ENCODE measurements at places on chromosomes 11 and 22.

DNA sequence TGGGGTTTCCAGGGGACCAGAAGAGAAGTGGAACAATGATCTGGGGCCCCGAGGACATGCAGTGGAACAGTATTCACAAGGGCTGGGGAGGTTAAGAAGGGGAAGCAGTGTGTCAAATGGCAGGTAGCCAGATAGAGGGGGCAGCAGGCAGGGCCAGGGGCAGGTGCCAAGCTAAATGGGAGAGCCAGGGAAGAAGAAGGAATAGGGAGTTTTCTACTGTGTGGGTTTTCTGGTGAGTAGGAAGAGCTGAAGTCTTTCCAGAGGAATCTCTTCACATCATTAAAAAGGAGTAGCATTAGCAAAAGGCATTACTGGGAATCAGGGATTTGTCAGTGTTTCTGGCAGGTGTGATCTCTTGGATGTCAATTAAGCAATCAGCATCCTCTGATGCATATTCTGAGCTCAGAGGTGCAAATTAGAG, 55.8 kb downstream of the IRAG1 start:
- DNase-seq: no peak

- DNase-seq: peak; percentile 40
These were observed 1.1 kb upstream of the PITPNB start for GRCh38 chr22:27919942-27920755.

DNA sequence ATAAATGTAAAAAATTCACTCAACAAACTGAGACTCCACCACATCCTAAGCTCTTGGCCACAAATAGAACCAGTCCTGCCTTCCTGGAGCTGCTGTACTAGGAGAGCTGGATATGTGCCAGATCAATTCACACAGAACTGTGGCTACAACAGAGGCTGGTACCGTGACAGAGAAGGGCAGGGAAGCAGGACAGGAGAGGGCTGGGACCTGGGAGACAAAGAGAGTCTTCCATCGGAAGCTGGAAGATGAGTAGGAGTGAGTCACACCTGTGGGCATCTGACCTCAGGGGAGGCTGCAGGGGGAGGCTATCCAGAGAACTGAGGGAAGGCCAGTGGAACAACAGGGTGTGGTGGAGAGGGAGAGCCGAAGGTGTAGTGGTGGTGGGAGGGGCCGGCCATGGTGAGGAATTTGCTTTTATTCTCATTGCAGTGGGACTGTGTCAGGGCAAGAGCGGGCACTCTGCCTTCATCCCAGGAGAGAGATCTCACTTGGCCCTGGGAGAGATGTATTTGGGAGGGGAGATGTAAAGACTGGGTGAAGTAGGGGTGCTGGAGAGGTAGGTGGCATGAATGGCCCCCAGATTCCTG, 1.9 kb upstream of the LTBP3 start:
- DNase-seq: no peak

DNA sequence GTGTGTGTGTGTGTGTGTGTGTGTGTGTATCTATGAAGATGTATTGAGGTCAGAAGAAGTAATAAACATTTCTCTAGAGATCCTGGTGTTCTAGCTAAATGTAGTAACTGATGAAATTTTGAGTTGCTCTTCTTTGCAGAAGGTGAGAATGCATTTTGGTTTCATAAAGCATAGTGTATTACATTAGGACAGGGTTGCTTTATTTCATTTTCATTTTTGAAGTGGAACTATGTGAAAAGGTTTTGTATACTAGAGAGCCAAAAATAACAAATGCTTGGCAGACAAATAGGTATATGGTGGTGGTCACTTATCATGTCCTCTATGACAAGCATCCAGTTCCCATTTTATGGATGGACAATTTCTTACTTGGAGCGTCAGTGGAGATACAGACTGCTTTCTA, 99.0 kb downstream of the CASP12 start:
- no peak for DNase-seq

GRCh38 chr11:114295676-114296604, at the start of gene NNMT:
NNMT (plus strand) TSS chr11:114296399; CDS start chr11:114296557, 158 bp downstream.
- no peak for DNase-seq

- DNase-seq: no peak
These were observed 8.9 kb downstream of the SERHL2 start for GRCh38 chr22:42562684-42563083.

- no peak for DNase-seq
These were observed 101.9 kb downstream of the ARL14EP start for GRCh38 chr11:30424844-30425243.

GRCh38 chr11:134065381-134065780, 3.5 kb upstream of the JAM3 start:
- no peak for DNase-seq

- DNase-seq: no peak
These were observed 548 bp downstream of the FDXACB1 start for GRCh38 chr11:111878385-111878848.

- DNase-seq: no peak
These were observed 10.6 kb downstream of the PLET1 start for GRCh38 chr11:112249871-112250610.

GRCh38 chr11:1436468-1437039, 46.8 kb downstream of the BRSK2 start:
- DNase-seq: no peak

GRCh38 chr11:113876074-113876797, 864 bp upstream of the USP28 start:
- no peak for DNase-seq

- no peak for DNase-seq
These were observed 66.2 kb downstream of the GAS2 start for GRCh38 chr11:22732588-22732987.

- no peak for DNase-seq
These were observed 8.7 kb upstream of the CARD18 start for GRCh38 chr11:105148241-105148640.

GRCh38 chr11:88680806-88681205, 343.3 kb upstream of the CTSC start:
- no peak for DNase-seq

GRCh38 chr11:11661326-11662040, 39.7 kb upstream of the GALNT18 start:
- DNase-seq: no peak

GRCh38 chr22:18965526-18966421, 29.7 kb upstream of the PRODH start:
- no peak for DNase-seq

GRCh38 chr11:13446444-13446843, 16.6 kb downstream of the BTBD10 start:
- DNase-seq: no peak

- DNase-seq: no peak
These were observed 19.5 kb downstream of the TSKU start for GRCh38 chr11:76802621-76803020.

GRCh38 chr11:34652191-34652973, 31.5 kb downstream of the EHF start:
- no peak for DNase-seq

DNA sequence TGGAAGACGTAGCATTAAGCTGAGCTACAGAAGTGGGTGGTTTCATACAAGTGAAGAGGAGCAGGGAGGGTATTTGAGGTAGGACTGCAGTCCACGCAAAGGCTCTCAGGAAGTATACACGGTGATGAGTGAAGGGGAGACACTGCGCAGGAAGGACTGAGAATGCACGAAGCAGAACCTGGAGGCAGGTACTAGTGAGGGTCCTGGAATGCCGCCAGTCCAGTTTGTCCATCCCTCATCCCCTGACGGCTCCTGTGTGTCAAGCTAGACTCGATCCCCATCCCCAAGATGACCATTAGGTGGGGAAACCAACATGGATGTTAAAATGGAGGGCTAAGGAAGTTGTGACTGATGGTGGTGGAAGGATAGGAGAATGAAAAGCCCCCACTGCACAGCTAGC, 23.8 kb downstream of the ART5 start:
- DNase-seq: no peak

DNA sequence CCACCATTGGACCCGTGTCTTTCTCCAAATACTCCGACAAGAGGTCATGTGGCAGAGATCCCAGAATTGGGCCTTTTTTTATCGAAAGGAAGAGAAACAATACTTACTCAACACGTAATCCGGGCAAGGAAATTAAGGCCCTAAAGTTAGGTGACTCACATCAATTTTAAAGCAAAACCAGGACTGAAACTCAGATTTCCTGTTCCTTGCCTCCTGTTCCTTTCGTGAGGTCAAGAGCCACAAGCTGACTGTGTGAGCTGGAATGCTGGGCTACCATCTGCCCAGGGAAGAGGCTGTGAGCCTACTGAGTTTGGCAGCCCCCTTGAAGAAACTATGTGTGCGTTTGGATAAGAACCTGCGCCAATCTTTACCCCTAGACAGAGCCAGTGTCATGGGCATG, 27.1 kb upstream of the MRGPRX2 start:
- DNase-seq: no peak

- no peak for DNase-seq
These were observed 204.5 kb downstream of the CSNK2A3 start for GRCh38 chr11:11148596-11148995.

GRCh38 chr11:96102664-96103078, 178.8 kb upstream of the MTMR2 start:
- no peak for DNase-seq

GRCh38 chr11:2580571-2581001, 119.2 kb downstream of the KCNQ1OT1 start:
- no peak for DNase-seq

GRCh38 chr11:6681949-6682348, 1.2 kb downstream of the MRPL17 start:
- DNase-seq: no peak

- no peak for DNase-seq
These were observed 49.9 kb upstream of the LDLRAD3 start for GRCh38 chr11:35893796-35894475.

- no peak for DNase-seq
These were observed 212 bp downstream of the HRAS start for GRCh38 chr11:535210-535518.

GRCh38 chr22:37747080-37747714, 50.3 kb downstream of the TRIOBP start:
- no peak for DNase-seq

DNA sequence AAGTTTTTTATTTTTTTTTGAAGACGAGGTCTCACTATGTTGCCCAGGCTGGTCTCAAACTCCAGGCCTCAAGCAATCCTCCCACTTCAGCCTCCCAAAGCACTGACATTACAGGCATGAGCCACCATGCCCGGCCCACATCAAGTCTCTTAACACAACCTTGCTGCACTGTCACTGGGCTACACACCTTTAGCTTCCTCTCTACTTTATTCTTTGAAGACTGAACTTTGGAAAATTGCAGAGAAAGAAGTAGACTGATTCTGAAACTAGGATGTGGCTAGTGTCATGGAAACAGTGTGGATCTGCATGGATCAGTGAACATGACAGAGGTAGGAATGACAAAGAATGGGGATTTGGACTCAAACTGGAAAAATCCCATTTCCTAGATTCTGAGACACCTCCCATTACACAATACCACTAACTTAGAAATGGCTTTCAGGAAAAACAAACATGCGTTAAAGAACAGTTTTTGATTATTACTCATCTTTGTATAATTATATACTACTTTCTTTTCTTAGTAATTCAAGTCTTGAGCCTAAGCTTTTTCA, 99.6 kb upstream of the SPON1 start:
- DNase-seq: no peak

DNA sequence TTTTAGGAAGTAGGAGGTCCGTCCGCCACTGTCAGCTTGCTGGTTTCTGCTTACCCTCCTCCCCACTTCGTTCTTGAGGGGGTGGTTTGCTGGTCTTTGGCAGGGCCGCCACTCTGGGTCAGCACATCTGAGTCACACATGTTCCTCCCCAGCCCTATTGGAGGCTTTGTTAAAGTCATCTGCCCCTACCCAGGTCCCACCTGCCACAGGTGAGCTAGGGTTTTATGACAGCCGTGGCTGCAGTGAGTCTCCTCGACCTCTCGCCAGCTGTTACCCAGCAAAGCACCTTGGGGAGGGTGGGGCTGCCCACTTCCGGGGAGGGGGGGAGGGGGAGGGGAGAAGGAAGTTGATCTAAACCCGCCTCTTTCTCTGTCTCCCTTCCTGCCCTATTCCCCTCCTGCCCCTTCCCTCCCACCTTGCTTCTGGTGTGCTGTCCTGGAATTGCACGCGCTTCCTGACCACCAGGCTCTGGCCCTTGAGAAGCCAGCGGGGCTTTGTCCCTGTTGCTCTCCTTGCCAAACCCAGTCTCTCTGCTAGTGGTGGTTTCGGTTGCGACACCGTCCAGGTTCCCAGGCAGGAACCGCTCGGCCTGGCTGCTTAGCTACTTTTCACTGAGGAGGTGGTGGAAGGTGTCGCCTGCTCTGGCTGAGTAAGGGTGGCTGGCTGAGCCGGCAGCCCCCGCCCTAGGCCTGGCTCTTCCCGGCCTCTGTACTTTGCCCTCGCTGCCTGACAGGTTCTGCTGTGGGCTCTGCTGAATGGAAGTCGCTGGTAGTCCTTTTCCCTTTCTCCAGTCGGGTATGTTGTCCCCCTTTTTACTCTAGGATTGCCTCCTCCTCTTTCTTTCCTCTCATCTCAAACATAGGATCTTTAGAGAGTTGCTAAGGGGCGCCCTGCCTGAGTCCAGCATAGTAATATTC, 28.5 kb downstream of the RCOR2 start:
- peak; percentile 53 for DNase-seq

DNA sequence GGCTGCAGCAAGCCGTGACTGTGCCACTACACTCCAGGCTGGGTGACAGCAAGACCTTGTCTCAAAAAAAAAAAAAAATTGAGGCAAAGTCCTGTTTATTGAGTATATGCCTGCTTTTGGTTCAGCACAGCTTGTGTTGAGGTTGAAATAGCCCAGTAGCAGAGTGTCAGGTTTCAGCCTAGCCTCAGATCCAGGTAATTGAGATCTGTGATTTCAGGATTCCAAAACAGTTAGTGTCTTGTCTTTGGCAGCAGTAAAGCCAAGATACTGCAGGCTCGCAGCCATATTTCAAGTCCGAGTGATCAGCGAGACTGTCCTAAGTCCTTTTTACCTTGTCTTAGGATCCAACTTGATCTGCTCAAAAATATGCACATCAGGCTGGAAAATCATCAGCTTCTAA, 27.0 kb downstream of the CUL5 start:
- DNase-seq: no peak

GRCh38 chr11:57283231-57283990, 41.3 kb downstream of the TNKS1BP1 start:
- DNase-seq: no peak

- DNase-seq: no peak
These were observed at the start of gene ADAMTS15 for GRCh38 chr11:130448416-130449309. ADAMTS15 (plus strand) TSS chr11:130448645; CDS start chr11:130448974, 329 bp downstream.

GRCh38 chr22:46653596-46653995, 33.4 kb downstream of the GRAMD4 start:
- no peak for DNase-seq
